Panc1 (cell line): ENCODE measurements at places on chromosomes 16 and 17. TPM values are rescaled to one million over a fixed set of nuclear protein-coding genes. Genes with fewer than 3 reads are reported as not detected.

MT1M gene
- total RNA-seq = 1.8 TPM

SP6 gene
- 4.0 TPM for total RNA-seq

SLC13A2 gene
- not detected for total RNA-seq

ABCC3 gene
- 128 TPM for total RNA-seq

TRPV3 gene
- total RNA-seq = 0.31 TPM

KCNAB3 gene
- total RNA-seq = 3.5 TPM

AIPL1 gene
- total RNA-seq = not detected

ACSM2A gene
- not detected for total RNA-seq
